ENCODE measurements at places on chromosomes 4 and X.

DNA sequence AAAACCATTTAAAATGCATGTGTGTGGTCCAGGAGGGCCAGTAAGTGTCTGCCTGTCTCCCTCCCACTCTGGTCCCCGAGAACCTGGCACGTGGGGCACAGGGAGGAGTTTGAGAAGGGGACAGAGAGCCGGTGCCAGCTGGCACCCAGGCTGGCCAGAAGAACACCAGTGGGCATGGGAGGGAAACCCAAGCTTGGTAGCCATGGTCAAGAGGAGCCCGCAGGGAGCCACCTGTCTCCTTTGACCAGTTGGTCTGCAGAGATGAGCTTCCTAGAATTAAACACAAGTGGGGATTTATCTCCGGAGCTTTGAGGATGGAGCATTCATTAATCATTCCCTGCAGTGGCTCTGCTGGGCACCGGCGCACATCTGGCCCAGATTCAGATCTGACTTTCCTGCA is 41.6 kb downstream of the HMX1 start:
- no peak for DNase-seq

GRCh38 chr4:87270144-87270543 is 49.7 kb upstream of the KLHL8 start:
- DNase-seq: no peak

GRCh38 chr4:1628892-1629698 is 55.0 kb downstream of the FAM53A start:
- DNase-seq: peak; percentile 80

DNA sequence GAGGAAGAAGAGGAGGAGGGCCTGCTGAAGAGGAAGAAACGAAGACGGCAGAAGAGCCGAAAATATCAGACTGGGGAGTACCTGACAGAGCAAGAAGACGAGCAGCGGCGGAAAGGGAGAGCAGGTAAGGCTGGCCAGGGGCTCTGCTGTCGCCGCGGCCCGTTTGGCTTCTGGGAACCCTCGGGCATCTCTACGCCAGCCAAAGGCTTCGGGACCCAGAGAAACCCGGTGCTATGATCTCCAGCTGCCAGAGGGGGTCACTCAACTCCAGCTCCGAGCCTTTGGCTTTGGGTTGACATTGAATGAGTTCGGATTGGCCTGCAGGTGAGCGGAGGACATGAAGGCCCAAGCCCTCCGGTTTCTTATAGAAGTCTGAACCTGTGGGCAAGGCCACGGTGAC is 42.8 kb downstream of the BCORL1 start:
- no peak for DNase-seq

- no peak for DNase-seq
These were observed 194.4 kb downstream of the QDPR start for GRCh38 chr4:17317526-17317925.

DNA sequence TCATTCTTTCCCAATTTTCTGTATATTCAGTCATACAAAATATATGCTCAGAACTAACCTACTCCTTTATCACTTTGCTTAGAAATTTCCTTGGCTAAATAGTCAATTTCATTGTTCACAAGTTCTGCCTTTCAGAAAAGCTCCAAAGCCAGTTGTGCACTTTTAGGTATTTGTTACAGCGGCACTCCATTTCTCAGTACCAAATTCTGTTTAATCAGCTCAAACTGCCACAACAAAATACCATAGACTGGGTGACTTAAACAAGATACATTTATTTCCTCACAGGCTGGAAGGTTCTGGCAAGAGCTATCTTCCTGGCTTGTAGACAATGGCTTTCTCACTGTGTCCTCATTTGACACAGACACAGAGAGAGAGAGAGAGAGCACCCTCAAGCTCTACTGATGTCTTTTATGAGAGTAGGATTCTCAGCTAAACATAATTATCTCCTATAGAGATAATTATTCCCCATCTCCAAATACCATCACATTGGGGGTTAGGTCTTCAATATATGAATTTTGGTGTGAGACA is 188.8 kb upstream of the FSTL5 start:
- no peak for DNase-seq

GRCh38 chr4:172751550-172751949 is 417.1 kb upstream of the GALNT7 start:
- no peak for DNase-seq

DNA sequence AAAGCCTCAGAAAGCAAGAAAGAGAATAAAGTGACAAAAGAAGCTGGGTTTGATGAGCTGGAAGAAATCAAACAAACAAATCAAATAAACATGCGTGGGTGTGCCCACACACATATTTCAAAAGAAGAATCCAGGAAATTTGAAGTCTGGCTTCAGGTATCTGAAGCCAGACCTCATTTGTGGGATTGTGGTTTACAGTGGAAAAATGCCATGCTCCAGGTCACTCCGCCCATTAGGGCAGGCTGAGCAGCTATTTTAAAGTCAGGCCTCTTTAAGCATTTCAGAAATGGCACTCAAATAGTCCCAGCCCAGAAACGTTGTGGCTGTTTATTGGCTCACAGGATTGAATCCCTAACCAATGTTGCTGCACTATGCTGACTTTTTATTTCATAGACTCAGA is 226.1 kb upstream of the F9 start:
- no peak for DNase-seq

DNA sequence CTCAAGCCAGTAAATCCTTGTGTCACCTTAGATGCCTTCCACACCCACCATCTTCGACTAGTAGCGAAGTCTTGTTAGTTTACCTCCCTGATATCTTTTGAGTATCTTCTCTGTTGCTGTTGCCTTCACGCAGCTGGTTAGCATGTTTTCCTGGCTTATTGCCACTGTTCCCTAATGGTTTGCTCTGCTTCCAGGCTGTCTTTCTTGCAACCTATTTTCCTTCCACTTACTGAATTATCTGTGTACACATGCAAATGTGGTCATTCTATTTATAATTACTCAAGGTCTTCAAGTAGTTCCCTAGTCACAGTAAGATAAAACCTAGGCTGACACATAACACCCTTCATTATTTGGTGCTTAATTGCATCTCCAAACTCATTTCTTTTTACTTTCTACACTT is 89.5 kb downstream of the UGT8 start:
- DNase-seq: no peak

DNA sequence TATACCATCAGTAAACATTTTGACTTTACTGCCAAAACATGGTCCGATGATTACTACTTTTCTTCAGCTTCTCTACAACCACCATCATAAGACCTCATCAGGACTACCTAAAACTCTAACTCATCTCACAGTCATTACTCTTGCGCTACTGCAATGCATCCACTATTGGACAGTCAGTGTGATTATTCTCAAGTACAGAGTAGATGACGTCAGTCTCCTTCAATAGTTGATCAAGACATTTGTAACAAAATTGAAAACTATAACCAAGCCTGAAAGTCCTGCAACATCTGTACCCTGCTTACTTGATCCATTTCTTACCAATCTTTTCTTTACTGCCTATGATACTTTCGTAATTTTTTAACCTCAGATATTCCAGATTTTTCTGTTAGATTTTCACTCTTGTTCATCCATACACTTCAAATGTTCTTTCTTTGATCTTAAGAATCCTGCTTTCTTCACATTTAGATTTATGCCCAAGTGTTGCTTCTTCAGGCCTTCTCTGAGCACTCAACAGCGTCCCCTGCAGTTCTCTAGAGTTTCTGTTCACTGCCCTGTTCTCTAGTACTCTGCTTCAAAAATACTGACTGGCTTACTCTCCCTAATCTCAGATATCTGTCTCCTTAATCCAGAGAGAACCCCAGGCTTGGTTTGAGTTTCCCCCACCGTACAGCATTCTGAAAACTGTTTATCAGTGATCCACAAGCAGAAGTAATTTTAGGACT is 1517.6 kb downstream of the STIM2 start:
- no peak for DNase-seq

GRCh38 chr4:110231869-110232268 is 33.5 kb upstream of the ELOVL6 start:
- DNase-seq: no peak

- DNase-seq: peak; percentile 71
These were observed 229.0 kb downstream of the ANK2 start for GRCh38 chr4:113278324-113278934.

GRCh38 chr4:122749704-122750454 is 17.4 kb downstream of the BBS12 start:
- no peak for DNase-seq

GRCh38 chr4:17058916-17059741 is 160.7 kb upstream of the LDB2 start:
- DNase-seq: no peak

GRCh38 chr4:17494258-17495190 is 17.4 kb downstream of the QDPR start:
- DNase-seq: no peak

GRCh38 chrX:112851161-112851779 is 10.6 kb upstream of the AMOT start:
- DNase-seq: no peak

DNA sequence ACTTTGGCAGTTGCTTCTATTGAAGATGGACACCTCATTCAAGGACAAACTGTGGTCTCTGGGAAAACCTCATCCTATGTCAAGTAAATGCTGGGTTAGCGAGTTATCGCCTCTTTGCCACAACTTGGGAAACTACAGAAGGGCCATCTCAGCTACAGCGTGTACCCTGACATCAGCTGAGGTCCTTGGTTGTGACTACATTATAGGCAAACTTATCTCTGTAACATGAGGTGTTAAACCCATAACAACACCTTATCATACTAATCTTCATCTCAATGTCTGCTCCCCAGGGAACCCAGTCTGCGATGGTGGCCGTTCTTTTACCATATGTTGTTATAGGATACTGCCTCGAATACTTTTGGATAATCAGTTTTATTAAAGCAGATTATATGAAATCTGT is 1862.7 kb downstream of the STIM2 start:
- no peak for DNase-seq

GRCh38 chrX:73863268-73863667 is 300.3 kb downstream of the CHIC1 start:
- DNase-seq: no peak

- no peak for DNase-seq
These were observed 146.7 kb upstream of the CXXC4 start for GRCh38 chr4:104641418-104641817.

GRCh38 chrX:101163166-101163565 is 56.4 kb upstream of the DRP2 start:
- DNase-seq: no peak

- no peak for DNase-seq
These were observed 600.0 kb downstream of the IL1RAPL1 start for GRCh38 chrX:29187264-29187663.

DNA sequence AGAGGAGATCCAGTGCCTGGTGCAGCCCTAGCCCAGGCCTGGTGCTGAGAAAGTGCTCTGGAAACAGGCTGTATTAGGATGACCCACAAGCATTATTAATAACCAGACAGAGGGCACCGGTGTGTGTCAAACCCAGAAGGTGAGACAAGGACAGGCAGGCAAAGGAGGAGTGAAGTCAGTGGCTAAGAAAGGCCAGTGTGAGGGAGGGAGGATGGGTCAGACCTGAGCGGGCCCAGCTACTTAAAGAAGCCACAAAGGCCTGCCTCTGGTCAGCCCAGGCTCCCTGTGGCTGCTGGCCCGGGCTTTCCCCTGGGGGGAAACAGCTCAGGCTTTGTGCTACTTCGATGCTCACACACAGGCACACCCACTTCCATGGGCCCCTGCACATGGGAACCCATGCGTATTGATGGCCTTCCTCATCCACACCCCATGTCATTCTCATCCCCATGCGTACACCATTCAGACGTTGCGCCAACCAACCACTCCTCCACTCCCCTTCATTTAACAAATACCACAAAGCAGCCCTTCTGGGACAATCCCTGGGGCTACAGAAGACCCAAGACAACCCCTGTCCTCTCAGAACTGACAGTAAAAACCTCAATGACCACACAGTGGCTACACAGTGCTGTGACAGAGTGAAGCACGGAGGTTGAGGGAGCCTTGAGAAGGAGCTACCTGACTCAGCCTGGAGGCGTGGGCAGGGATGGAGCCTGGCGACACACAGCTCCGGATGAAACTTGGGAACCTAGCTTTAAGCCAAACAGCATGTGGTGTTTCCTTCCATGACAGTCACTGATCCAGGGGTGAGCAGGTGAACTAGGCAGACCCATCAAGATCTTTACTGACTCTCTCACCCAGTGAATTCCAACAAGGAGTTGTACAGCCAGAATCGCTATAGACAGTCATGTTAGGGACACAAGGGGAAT is 24.9 kb upstream of the MTM1 start:
- no peak for DNase-seq

Data from activated naive CD8-positive, alpha-beta T cell treated with anti-CD3 and anti-CD28 coated beads, Interleukin-2, amount 50 U/mL, for 24 hours (primary cell).